ENCODE measurements at places on chromosomes 2 and 18.

DNA sequence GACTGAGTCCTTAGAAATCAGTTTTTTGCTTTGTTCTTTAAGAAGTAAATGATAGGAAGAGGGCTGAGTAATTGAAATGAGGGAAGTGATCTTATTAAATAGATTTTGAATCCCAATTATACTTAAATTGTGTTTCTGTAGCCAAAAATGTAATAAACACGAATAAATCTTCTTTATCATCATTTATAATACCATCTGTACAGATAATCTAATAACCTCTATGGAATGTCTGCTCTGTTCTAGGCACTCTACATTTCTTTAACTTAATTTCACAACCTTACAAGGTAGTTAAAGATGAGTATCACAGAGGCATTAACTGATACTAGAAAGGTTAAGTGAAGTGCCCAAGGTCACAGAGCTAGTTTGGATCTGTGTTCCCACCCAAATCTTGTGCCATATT is 14.3 kb upstream of the SCN2A start:
- DNase-seq = no peak

GRCh38 chr2:130019402-130019801 is 39.9 kb downstream of the RAB6C start:
- DNase-seq = no peak

DNA sequence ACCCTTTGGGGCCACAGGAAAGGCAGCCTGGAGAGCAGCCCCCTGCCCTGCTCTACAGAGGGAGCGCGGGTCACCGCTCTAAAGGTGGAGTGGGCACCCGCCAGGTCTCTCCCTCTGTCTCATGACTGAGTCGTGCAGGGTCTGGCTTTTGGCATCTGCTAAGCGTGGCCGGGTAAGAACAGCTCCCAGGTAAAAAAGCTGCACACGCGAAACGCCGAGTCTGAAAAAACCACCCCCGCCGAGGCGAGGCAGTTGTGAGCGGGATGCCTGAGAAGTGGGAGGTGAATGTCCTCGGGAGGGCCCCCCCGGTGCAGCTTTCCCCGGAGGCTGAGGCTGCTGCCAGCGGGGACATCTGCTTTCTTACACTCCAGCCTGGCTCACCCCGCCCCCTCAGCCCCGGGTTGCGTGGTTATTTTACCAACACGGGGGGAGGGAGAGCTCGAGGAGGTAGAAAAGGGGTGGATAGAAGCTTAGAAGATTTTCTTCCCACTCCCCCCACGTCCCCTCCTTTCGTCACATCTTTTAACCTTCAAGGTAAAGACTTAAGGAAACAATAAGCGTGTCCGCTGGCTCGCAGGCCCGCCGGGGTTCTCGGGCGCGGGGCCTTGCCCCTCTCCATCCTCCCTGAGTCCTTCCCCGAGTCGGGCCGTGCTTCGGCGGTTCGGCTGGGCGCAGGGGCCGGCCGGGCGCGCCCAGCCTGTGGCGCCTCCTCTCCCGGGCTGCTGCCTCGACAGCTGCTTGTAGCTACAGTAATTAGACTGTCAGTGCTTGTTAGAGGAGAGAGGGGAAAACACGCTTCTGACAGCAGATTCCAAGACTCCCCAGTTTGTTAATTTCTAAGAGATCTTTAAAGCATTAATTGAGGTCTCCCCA is 70.6 kb upstream of the PSMD14 start:
- no peak for DNase-seq

- DNase-seq = no peak
These were observed 50.4 kb downstream of the SLC35F5 start for GRCh38 chr2:113705982-113706523.

GRCh38 chr18:36377626-36378025 is 80.1 kb downstream of the FHOD3 start:
- DNase-seq = no peak

- DNase-seq = no peak
These were observed 5.8 kb upstream of the DGUOK start for GRCh38 chr2:73920577-73921545.

- DNase-seq = no peak
These were observed 31.5 kb upstream of the TMBIM1 start for GRCh38 chr2:218323526-218324472.

Measured in GM18507 (cell line).